Fibroblast of skin of right biceps (primary cell): ENCODE measurements at places on chromosomes 12 and 14.

GRCh38 chr14:64812412-64812811, 67.3 kb downstream of the SPTB start:
- no peak for DNase-seq

GRCh38 chr12:104456950-104457745, 400 bp downstream of the CHST11 start:
- peak; percentile 79 for DNase-seq

GRCh38 chr12:131833288-131833895, 5.2 kb downstream of the MMP17 start:
- no peak for DNase-seq

- DNase-seq: no peak
Observed at GRCh38 chr12:10220398-10221077, 7.9 kb downstream of the GABARAPL1 start.

DNA sequence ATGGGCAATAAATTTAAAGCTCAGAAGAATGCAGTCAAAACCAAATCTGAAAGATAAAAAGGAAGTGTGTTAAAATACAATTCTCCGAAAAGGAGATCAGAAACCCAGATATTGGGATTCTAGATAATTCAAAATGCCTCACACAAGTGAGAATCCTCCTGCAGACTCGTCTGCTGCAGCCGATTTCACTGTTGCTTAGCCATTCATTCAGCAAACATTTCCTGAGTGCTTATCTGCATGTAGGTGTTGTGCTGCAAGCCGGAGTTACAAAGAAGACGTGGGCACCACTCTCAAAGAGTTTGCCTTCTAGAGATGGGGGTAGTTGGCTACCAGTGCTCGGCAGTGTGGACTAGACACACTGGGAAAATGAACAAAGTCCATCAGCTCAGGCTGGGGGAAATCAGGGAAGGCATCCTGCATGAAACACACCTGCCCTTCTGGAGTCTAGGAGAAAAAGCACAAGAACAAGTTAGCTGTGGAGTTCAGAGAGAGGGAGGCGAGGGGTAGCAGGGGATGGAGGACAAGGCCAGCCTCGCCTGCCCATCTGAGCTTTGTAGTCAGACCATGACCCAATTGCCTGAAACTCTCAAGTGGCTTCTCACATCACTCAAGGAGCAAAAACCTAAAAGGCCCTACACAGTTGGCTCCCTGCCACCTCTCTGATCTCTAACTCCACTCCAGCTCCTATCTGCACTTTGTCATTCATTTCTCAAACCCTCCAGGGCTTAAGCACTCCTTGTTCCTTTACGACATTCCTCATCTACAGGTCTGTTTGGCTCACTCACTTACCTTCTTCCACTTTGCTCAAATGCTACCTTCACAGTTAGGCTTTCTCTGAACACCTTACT, 310.0 kb upstream of the DDHD1 start:
- no peak for DNase-seq
